T1000 (cell line): ENCODE measurements at places on chromosomes 2 and 18.

DNA sequence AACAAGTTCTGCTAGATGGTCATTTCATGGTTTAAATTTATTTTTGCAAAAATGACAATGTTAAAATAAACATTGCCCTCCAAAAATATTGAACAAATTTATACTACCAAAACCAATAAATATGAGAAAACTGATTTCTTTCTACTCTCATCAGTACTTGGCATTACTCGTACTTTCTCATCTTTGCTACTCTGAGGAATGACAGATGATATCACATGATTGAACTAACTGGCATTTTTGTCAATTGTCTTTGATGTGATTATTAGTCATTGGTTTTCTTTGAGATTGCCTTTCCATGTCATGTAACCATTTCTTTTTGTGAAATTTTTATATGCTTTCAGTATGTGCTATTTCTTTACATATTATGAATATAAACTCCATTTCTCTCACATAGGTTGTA is 167.0 kb upstream of the ITGA4 start:
- no peak for DNase-seq

DNA sequence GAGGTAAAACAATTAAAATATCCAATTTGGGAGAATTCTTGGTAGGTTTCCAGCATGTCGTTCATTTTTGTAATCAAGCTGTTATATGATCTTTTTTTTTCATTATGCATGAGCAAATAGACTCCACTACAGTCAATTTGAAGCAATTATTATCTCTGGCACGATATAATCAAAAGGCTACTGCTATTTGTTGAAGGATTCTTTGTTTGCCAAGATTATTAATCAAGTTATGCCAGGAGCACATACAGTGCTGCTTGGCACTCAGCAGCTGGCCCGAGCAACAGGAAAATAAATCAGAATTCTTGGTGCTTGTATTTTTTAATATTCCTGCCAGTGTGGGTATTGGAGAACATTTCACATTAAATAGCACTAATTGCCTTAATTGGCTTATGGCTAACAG is 279.5 kb downstream of the RND3 start:
- no peak for DNase-seq

DNA sequence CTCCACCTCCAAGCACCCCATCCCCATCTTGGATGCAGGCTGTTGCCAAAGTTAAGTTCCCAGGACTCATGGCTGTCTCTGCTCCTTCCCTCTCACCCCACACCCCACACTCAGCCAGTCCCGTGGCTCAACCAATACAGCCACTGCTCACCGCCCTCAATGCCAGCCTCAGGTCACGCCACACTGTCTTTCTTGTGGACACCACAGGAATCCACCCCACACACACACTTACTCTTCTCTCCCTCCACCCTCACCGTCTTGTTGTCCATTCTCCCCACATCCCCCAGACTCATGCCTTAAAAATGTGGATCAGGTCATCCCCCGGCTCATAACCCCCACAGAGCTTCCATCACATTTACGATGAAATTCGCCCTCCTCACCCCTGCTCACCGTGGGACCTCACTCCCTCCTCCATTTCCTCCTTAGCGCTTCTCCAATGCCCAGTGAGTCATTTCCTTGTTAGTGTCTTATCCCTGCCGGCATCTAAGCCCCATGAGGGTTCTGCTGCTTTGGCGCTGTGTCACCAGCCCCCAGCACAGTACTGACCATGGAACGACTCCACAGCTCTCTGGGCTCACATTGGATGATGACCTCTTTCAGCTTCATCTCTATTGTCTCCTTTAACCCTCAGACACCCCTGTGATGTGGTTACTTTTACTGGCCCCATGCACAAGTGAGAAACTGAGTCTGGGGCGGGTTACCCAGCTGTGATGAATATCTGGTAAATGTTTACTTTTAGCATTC is 13.8 kb downstream of the MLPH start:
- DNase-seq: peak; percentile 96

GRCh38 chr18:23857756-23858155 is 156.8 kb upstream of the TTC39C start:
- DNase-seq: no peak

DNA sequence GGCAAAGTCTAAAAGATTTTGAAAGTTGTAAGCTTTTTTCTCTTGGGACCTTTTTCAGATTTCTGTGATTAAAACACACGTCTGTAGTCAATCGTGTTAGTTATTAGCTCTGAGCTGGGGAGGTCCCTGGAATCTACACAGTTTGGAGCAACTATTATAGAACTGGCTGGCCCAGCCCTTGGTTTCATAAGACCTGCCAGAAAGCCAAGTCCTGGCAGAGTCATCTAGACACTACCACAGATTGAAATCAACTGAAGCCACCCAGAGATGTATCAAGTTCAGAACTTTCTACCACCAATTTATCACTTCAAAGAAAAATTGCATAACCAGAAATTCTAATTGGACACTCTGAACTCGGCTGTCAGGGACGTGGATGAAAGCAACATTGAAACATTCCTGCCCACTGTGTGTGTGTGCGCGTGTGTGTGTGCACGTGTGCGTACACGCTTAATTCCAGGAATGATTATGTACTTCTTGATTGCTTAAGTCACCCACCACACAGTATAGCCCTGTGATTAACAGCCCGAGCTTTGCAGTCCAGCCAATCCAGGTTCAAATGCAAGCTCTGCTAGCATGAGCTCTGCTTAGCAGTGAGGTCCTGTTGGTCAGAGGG is 126.3 kb downstream of the TPGS2 start:
- no peak for DNase-seq

- no peak for DNase-seq
Observed at GRCh38 chr2:71546777-71547281, 93.5 kb downstream of the DYSF start.

GRCh38 chr2:168727904-168728470 is 74.5 kb upstream of the NOSTRIN start:
- DNase-seq: no peak

DNA sequence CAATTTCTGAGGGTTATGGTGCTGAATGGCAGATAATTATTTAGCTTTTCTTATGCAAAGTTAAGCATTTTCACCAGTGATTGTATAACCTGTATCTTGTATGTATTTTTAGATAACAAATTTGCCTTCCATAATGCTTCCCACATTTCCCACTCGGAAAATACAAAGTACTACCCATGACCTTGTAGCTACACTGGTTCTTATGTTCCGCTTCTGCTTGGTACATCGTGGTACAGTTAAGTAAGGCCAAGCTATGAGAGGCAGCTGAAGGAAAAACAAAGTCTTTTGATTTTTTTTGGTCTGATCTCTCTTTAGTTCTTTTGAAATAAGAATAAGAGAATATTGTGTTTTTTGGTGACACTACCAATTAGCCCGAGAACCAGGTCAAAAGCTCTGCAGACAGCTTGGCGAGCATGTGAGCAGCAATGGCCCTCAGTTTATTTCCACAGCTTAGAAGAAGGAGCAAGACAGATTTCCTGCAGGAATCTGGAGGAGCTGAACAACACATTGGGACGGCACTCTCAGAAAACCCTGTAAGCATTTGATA is 26.8 kb downstream of the SH3YL1 start:
- no peak for DNase-seq

DNA sequence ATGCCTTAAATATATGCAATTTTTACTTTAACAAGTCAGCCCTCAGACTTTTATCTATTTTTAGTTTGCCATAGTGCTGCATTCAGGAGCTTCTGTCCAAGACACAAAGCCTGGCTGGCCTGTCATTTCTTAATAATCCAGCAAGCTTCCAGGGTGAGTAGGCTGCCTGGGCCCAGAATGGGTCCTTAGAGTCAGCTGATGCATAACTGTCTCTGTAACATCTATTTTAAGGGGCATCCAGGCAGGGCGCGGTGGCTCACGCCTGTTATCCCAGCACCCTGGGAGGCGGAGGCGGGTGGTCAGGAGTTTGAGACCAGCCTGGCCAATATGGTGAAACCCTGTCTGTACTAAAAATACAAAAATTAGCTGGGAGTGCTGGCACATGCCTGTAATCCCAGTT is 11.8 kb upstream of the GNLY start:
- no peak for DNase-seq

DNA sequence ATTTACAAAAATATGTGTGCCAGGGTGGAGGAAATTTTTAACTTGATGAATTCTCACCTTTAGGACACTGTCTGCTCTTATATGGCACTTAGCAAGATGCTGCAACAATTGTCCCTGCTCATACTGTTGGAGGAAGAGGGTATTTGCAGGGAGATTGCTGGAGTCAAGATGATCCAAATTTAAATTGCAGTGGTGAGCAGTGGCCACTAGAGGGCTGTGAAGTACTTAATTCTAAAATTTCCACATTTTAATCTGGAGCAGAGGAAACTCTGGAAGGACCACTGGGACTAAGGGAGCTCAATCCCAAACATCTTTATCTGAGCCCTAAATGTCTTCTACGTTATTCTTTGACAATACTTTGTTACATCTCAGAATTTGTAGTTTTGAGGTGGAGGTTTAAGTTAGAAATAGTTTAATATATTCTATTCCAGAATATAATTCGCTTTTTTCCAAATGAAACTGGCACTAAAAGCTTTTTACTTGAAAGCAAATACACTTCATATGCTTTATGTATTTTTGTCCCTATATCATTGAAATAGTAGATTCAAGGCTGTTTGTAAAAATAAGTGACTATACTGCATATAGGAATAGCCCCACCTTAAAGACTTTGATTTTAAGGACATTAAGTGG is 33.0 kb upstream of the PTH2R start:
- peak; percentile 5 for DNase-seq

GRCh38 chr2:144524118-144525009 is 4.4 kb upstream of the ZEB2 start:
- no peak for DNase-seq

DNA sequence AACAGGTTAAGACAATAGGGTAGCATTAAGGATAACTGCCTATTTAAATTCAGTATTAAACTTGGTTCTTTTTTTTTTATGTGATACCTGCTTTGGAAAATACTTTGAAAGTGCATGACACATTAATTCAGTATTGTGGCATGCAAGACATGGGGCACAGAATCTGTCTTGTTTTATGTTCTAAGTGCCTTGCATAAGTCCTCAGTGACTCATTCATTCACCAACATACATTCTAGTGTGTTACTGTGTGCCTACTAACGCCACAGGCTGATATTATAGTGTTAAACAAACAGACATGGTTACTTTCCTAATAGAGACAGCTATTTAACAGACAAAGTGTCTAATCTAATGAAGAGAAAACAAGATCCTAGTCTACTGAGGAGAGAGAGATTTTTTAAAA is 91.7 kb downstream of the GCA start:
- DNase-seq: no peak

GRCh38 chr2:65636813-65637483 is 204.5 kb upstream of the SPRED2 start:
- no peak for DNase-seq

- no peak for DNase-seq
Observed at GRCh38 chr2:99850084-99850710, 292.2 kb downstream of the AFF3 start.

- no peak for DNase-seq
Observed at GRCh38 chr2:101330253-101330933, 21.9 kb upstream of the RNF149 start.

GRCh38 chr2:2940702-2941101 is 436.9 kb downstream of the EIPR1 start:
- DNase-seq: no peak

DNA sequence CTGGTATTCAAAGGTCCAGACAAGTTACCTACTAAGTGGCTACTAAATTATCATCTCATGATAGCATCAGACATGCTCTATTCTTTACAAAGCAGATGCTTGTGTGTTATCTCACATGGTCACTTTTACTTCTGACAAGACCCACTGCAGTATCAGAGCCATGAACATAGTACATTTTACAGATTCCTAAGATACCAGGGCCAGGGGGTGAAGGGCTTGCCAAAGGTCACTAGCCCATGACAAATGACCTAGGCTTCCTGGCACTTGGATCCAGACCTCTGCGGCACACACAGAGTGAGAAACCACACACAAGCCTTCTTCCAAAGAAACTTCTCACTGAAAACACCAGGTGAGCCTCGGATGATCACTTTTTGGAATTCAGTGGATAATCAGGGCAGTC is 446.8 kb downstream of the EIPR1 start:
- DNase-seq: no peak

GRCh38 chr2:45789317-45789716 is 137.8 kb downstream of the PRKCE start:
- no peak for DNase-seq

- DNase-seq: no peak
Observed at GRCh38 chr2:69923116-69923515, 8.2 kb downstream of the MXD1 start.

GRCh38 chr2:133506996-133507395 is 61.3 kb downstream of the NCKAP5 start:
- no peak for DNase-seq

DNA sequence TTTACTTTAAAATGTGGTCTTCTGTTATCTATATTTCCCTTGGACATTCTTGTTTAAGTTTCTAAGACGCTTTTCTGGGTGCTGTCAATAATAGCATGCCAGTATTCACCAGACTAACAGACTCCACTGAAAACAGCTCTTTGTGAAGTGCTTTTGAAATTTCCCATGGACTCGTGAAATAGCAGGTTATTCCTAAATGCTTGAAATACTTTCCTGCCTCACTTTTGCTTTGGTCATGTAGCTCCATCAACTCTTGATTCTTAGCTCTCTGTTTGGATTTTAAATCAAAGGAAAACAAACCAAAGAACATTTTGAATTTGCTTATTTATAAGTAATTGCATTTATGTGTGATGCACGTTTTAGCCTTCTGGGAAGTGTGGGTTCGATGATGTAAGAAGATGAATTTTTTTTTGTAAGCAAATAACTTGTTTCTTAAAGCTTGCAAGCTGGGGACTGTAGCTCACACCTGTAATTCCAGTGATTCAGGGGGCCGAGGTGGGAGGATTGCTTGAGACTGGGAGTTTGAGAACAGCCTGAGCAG is 147.8 kb downstream of the WDSUB1 start:
- no peak for DNase-seq

- DNase-seq: no peak
Observed at GRCh38 chr2:56167616-56168562, 15.9 kb upstream of the CCDC85A start.

DNA sequence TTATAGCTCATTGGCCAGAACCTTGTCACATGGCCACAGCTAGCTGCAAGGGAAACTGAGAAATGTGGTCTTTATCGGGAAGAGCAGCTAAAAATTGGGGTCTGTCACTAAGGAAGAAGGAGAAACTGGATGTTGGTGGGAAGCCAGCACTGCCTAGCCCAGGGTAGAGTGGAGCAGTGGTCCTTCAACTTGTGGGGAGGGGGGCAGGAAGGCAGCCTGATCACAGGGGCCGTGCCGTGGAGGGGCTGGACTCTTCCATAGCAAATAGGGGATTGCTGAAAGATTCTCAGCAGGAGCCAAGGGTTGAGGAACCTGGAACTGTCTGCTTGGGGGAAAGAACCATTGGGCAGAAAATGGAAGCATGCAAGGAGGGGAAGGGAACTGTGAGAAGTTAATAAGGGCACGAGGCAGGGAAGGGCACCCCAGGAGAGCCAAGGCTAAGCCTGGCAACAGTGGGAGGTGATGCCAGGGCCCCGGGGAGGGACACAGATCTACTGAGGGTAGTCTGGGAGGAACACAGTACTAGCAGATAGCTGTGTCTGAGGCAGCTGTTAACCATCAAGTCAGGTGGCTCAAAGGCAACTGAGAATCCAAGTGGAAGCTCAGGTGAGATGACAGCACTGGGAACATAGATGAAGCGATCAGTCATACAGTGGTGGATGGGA is 5.9 kb upstream of the NEURL3 start:
- DNase-seq: no peak
